ENCODE measurements at places on chromosomes 1 and 21.

DNA sequence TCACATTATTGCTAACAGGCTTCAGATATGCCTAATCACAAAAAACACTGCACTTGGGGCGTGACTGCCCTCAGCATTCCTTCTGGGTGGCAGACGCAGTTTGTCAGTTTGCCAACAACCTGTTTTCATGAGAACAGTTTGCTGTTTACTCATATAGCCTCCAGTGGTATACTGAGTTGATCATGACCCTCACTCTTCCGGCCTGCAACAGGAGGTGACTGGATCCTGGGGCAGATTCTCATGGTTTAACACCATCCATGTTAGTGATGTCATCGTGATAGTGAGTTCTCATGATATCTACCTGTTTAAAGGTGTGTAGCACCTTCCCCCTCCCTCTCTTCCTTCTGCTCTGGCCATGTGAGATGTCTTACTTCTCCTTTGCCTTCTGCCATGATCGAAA, 555.2 kb downstream of the PLPP3 start:
- DNase-seq = no peak

- DNase-seq = no peak
Measured at GRCh38 chr21:45991606-45992300, 10.2 kb downstream of the COL6A1 start.

- no peak for DNase-seq
Measured at GRCh38 chr1:119081267-119081666, 59.2 kb downstream of the WARS2 start.

- no peak for DNase-seq
Measured at GRCh38 chr1:51560034-51560433, 41.0 kb upstream of the EPS15 start.

- DNase-seq = no peak
Measured at GRCh38 chr1:29450591-29450990, 214.3 kb downstream of the PTPRU start.

DNA sequence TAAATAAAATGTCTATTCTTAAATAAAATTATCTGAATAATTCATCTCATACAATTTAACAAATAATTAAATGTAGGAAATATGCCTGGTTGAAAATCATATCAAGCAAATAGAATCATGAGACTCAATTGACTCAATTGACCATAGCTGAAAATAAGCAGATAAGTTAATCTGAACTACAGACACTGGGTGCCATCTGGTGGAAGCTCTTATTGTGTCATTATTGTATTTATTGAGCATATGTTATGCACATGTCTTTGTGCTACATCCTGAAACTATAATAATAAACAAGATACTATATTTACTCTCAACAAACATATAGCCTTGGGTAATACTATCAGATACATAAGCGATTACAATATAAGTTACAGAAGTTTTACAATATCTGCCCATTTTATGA, 41.0 kb downstream of the BRINP3 start:
- peak; percentile 6 for DNase-seq

- DNase-seq = no peak
Measured at GRCh38 chr21:15466329-15466728, 263.5 kb upstream of the USP25 start.

DNA sequence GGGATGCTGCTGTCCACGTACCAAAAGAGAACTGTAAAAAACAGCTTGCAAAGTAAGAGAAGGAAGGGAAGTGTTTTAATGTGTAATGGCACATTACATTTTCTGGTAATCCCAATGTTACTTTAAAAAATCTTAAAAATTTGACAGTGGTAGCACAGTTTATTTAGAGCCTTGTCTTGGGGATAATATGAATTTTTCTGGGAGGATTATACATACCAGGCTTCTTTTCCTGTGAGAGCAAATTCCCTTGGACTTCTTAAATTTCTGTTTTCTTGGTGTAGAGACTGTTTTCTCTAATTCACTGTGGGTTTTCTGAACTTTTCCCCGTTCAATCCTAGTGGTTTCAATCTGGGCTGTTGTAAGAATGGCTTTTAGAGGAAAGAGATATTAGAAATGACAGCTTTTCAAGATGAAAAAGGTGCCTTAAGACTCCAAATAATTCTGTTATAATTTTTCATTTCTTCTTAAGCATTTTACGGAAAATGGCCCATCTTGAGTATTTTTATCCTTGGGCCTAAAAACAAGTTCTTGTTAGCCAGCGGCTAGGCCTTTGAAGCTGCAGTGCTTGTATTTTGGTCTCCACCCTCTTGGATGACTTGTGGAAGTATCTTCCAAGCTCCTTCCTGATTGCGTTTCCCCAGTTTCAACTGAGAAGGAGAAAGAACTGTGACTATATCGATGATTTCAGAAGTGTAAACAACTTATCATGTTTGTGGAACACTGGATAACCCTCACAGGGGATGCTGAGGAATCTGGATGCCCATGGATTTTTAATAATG, 70.0 kb downstream of the LEPR start:
- DNase-seq = no peak

GRCh38 chr1:17265162-17265561, 16.3 kb downstream of the PADI3 start:
- DNase-seq = no peak

- no peak for DNase-seq
Measured at GRCh38 chr1:194331758-194332157, 1145.3 kb upstream of the B3GALT2 start.

DNA sequence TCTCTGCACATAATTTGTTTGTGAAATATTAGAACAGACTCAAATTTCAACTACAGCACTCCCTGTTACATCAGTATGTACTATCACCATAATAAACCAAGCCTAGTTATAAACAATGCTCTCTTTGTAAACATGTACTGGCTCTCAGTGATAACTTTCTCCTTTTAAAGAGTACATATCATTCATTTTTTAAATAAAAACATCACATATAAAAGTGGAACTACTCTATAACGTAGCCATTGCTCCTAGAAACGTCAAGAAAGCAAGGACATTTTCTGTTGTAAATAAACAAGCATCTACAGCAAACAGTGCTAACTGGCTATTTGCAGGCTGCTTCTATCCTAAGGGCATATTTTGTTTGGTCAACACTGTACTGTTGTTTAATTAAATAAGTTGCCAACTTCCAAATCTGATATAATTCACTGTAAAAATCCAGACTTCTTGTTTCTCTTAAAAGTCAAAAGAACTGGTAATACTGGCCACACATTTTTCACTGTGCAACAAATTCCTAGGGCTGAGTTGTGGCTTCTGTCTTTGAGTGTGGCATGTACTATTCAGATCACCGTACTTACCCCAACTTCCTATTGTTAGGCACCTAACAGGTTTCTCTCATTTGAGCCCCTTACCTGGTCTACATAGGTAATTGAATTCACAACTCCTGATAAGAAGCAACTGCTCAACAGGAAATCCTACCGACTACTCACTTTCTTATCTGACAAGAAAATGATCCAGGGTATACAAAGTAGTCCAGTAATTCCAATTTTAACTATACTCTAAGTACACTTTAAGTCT, 111.9 kb downstream of the DENND1B start:
- DNase-seq = no peak

Measured in Jurkat, Clone E6-1 (cell line).